A549 (cell line): ENCODE measurements at places on chromosomes 13 and 19. TPM values are rescaled to one million over a fixed set of nuclear protein-coding genes. Genes with fewer than 3 reads are reported as not detected.

DNA sequence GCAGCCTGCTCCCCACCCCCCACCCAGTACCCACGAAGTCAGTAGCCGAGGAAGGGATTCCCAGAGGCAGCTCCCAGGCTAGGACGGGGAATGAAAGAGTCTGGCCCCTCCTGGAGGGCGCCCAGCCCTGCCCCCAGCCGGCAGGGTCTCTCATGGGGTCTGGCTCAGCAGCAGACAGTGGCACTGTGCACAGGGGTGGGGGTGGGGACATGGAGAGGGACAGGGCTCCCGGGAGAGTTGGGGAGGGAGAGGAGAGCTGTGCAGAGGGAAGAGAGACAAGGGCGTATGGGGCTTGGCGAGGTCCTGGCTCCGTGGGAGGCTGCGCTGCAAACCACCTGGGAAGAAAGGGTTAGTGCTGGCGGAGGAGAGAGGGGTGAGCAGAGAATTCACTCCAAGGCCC, 27.7 kb upstream of the ASF1B start:
- no peak for DNase-seq

Gene NFIX
- 3.0 to 4.5 TPM (median 3.0 TPM) in 3 replicates for polyA plus RNA-seq

Gene ZNF154
- polyA plus RNA-seq, result not detected in 3 replicates

DNA sequence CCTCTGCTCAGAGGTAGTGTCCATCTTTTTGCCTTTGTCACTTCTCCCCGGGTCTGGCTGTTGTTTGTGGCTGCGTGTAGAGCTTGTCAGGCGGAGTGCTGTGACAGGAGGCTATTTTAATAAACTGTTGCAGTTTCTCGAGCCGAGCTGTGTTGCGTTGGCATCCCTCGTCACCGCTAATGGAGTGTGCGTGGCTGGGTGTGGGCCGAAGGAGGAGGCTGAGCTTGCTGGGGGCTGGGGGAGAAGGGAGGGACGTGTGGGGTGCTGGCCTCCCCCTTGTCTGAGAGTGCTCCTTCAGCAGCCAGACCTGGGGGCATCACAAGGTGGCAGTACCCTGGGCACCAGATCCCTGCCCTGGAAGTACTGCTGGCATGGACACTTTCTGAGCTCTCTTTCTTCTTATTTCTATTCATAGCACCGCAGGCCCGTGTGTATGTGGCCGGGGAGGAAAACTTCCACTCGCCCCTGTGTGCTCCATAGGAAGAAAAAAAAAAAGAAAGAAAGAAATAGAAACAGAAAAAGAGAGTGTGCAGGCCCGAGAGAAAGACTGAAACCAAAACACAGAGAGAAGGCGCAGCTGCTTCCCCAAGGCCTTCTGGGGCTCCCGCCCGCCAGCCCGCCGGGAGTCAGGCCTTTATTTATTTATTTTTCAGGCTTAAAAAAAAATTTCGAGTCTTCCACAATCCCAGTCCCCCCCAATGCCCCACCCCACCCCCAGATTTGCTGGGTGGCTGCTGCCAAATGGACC, 27.0 kb downstream of the NFIX start:
- DNase-seq, result no peak

DNA sequence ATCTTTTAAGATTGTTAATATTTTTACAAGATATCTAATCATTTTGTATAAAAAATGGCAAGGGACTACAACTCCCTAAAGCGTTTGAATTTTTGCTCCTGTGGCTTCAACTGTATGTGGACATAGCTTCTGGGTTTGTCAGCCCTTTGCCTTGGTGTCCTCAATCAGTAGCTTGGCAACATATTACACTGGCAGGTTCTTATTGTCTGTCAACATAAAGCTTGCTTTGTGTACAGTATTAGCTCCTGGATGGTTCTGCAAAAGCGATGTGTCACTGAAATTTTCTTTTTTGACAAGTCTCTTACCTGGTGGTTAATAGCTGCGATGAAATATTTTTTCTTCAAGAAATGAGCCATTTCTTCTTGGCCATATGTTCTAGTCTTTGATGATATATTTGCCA, 190.0 kb downstream of the HS6ST3 start:
- no peak for DNase-seq
